H54 (cell line): ENCODE measurements at places on chromosomes 12 and 14.

- no peak for DNase-seq
Measured at GRCh38 chr12:26097046-26097878, 27.6 kb downstream of the BHLHE41 start.

DNA sequence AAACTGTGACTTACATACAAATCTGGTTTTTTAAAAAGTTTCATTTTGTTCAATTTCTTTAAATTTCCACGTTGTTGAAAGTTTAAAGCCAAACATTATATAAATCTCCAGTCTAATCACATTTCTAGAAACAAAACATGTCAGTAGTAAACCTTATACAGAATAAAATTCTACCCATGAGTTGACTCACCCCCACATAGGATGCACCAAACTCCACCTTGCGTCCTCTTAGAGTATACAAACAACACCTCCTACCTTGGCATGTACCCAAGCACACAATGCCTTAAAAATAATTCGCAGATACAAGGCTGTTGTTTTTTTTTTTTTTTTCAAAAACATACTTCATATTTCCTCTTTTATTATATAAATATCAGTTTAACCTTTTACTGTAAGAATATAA lies 3.3 kb downstream of the FBXL14 start:
- peak; percentile 71 for DNase-seq

DNA sequence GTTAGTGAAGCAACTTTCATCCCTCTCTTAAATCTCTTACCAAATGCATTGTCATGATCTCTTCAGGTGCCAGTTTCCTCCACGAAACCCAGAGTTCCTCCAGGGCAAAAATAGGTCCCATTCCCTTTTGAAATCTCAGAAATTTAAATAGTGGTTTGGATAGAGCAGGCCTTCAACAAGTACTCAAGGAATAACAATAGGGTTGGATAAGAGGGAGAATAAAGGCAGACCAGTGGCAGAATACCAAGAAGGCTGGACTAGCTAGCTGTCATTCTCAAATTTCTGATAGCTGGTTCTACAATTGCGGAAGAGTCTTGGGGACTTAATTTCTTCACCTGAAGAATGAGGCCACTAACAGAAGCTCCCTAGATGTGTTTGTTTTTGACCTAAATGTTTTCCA lies 62.5 kb downstream of the PKP2 start:
- DNase-seq, result no peak

GRCh38 chr14:88003425-88003824 lies 1.5 kb upstream of the GPR65 start:
- DNase-seq, result no peak

DNA sequence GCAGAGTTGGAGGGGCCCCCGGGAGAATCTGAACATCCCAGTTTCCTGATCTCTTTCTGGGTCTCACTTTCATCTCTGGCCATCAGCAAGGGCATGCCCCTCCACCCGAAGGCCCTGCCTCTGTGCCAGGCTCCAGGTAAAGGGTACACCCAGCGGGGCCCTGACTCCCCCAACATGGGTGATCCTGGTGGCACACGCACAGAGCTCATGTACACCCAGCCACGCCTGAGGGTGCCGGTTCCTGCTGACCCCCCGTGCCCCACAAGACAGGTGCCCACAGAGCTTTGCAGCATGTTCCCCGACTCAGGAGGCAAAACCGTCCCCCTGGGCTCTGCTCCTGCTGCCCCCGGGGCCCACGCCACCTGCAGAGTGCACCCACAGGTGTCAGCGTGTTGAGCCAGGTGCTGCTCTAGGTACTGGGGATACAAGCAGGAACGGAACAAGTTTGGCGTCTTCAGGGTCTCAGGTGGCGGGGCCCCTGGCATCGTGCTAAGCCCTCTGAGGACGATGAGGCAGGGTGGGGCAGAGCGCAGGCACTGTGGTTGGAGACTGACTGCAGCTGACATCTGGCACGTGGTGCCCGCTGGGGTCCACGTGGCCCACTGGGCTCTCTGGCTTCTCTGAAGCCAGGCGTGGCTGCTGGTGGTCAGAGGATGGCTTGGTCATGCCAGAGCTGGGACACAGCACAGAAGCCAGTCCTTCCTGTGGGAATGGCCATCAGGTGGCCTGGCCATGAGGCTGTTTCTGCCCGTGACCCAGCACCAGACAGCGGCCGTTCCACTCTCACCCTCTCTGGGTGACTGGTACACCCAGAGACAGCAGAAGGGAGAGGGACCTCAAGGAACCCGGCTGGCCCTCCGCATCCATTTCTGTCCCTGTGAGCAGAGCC lies 13.8 kb downstream of the BAG5 start:
- DNase-seq, result no peak

GRCh38 chr12:76197283-76197682 lies 112.8 kb upstream of the NAP1L1 start:
- DNase-seq, result no peak

DNA sequence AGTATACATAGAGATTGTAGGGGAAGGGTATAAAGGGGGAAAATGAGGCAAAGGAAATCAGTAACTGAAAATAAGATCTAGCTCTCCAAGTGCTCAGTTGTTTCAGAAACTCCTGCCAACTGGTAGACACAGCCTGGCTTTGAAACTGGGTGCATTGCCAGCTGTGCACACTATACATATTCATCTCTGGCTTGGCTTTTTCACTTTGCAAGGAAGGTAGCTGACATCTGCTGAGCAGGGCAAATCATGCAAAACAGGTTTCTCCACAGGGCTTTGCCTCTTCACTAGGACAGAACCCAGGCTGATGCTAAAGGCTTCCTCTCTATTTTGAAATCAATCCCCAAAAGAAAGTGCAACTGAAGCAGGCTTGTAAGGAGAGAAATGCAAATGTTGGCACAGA lies 101.5 kb downstream of the HELB start:
- DNase-seq, result no peak

- no peak for DNase-seq
Measured at GRCh38 chr12:64840119-64840518, 15.7 kb downstream of the TBC1D30 start.

- DNase-seq, result no peak
Measured at GRCh38 chr12:113097716-113098440, 37.7 kb downstream of the RASAL1 start.

- DNase-seq, result no peak
Measured at GRCh38 chr12:26855337-26855736, 22.3 kb upstream of the ITPR2 start.

- DNase-seq, result no peak
Measured at GRCh38 chr12:6049587-6049986, 74.9 kb downstream of the VWF start.

GRCh38 chr14:22932146-22932545 lies 3.0 kb upstream of the PRMT5 start:
- DNase-seq, result no peak
